ENCODE measurements at places on chromosomes 5 and 9. TPM values are rescaled to one million over a fixed set of nuclear protein-coding genes. Genes with fewer than 3 reads are reported as not detected.
A peak's percentile ranks its signal among the peaks of the same experiment; 100 is the strongest.

Gene SLC23A1
- not detected for total RNA-seq

DNA sequence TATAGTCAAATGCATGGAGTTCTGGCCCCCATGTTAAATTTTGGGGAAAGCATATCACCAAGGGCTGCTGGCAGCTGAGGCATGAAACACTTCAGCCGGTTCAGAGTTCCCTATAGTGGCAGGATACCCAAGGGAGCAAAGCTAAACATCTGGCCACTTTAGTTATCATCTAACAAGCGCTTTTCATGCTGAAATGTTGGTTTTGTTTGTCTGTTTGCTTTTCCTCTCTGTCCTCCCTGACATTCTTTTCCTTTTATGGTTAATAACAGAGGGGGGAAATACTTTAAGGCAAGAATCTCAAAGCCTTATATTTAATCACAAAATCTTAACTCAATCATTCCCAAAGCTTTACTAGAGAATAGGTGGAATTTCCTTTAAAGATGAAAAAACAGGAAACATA lies 11.9 kb downstream of the APBA1 start:
- DNase-seq: no peak

- peak; percentile 56 for DNase-seq
Observed at GRCh38 chr5:168301593-168302390, 10.3 kb downstream of the WWC1 start.

DNA sequence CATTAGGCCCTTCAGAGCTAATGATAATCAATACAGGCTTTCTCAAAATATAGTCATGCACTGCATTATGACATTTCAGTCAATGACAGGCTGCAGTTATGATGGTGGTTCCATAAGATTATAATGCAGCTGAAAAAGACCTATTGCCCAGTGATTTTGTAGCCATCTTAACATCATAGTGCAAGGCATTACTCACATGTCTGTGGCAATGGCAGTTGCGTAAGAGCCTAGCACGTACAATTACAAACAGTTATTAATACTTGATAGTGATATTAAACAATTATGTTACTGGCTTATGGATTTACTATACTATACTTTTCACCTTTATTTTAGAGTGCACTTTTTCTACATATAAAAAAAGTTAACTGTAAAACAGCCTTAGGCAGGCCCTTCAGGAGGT lies 214.8 kb downstream of the ISL1 start:
- DNase-seq: no peak

DNA sequence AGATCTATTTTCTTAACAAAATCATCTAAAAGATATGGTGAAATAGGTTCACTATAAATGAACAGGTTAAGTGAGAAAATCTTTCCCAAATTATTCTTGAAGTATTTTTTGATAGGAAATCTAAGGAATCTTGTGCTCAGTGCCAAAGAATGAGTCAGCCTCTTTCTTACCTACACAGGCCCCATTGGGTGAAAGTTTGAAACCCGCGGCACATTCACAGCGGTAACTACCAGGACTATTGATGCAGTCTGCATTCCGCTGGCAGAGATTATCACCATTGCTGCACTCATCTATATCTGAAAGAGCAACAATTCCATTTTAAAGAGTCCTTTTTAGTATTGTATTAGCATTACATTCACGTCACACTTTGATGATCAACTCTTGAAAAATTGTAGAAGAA lies 221.8 kb downstream of the SLC12A2 start:
- peak; percentile 23 for DNase-seq

DNA sequence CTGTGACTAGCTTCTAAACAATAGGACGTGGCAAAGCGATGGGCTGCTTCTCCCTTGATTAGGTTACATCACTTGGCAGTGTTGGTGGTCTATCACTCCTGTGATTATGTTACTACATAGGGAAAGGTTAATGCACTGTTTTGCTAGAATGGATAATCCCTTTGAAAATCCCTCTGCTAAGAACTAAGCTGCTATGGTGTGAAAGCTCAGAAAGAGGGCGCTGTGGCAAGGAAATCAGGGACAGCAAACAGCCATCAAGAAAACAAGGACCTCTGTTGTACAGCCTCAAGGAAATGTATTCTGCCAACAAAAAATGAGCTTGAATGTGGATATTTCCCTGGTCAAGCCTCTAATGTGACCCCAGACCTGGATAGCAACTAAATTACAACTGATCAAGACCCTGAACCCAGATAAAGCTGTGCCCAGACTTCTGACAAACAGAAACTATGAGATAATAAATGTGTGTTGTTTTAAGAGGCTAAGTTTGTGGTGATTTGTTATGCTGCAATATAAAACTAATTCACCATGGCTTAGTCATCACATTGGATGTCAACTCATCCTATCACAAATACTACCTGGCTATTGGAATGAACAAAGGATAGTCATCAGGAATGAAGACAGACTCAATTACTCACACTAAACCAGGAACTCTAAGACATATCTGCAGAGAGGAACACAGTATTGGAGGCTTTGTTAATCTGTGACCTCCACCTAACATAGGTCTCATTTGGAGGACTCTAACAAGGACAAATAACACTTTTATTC lies 1215.9 kb downstream of the EFNA5 start:
- DNase-seq: peak; percentile 61

DNA sequence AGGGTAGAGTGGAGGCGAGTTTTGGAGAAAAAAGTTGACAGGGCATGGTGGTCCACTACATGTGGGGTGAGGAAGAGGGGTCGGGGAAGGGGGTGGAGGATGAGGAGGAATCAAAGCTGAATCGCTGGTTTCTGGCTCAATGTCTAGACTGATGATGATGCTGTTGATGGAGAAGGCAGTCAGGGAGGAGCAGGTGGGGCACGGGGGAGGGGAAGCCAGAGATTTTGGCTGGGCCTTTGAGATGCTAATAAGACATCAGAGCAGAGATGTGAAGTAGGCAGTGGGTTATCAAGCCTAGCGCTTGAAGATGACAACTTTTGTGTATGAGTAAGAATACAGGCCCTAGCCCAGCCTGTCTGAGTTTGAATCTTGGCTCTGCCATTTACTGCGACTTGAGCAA lies 32.4 kb upstream of the TTC23L start:
- DNase-seq: no peak

Gene PCDHB8
- total RNA-seq: 0.26 TPM

- DNase-seq: no peak
Observed at GRCh38 chr5:170632985-170633234, 129.1 kb downstream of the KCNIP1 start.

DNA sequence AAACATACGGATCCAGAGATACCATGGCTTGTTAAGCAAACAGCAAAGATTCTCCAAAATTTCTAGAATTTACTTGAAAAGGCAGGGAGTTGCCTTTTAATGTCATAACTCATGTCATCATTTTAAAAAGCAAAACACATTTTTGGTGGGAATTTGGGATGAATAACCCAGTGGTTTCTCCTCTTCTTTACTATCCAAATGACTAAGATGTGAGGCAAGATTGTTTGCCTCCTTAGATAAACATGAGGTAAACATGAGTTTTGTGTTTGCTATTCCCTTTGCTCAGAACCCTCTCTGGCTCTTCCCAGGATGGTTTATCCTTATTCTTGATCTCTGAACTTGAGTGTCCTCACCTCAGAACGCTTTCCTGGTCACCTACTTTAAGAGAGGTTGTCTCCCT lies 267.0 kb downstream of the EBF1 start:
- DNase-seq: no peak

DNA sequence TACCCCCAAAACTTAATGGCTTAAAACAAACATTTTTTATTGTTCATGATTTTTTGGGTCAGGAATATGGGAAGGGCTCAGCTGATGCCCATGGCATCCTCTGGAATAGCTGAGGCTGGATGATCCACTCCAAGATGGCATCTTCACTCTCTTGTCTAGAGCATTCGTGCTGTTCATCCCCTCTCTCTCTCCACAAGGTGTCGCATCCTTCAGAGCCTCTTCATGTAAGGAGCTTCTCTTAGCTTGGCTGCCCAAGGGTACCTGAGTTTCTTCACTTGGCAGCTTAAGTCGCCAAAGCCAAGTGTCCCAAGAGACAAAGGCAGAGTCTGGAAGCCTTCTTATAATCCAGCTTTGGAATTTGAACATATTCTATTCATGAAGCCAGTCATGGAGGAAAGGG lies 294.7 kb downstream of the CHSY3 start:
- DNase-seq: peak; percentile 28
